RPMI7951 (cell line): ENCODE measurements at places on chromosomes 1 and 21. TPM values are rescaled to one million over a fixed set of nuclear protein-coding genes. Genes with fewer than 3 reads are reported as not detected.
A peak's percentile ranks its signal among the peaks of the same experiment; 100 is the strongest.

DNA sequence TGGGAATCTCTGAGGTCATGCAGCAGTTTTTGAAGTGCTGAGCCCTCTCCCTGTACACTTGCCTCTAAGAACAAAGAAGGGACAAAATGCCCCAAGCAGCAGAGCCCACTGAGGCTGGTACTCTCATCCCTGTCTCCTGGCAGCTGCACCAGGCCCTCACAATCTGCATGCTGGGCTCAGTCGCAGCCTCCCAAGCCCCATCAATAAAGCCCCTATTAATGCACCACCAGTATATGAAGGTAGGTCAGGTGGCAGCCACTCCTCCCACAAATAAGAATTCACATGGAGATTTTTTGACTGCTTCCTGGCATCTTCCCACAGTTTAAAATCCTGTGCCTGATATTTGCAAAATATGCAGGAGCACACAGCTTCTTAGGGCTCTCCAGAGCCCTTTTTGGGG lies 181.2 kb upstream of the PALMD start:
- no peak for DNase-seq

Gene PARS2
- total RNA-seq: 6.3 and 6.4 TPM in 2 replicates

DNA sequence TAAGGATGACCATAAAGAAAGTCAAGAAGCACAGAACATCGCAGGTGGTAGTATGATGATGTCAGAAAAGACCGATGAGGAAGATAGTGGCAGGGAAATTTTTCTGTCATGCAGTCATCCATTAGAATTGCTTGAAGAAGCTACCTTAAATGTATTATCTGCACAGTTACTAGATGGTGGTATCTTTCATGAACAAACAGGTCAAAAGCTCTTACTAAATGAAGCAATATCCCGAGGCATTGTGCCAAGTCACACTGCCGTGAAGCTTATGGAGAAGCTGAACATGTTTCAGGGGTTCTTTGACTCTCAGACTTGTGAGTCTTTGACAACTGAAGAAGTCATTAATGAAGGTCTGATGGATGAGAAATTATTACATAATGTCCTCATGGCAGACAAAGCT lies 128.8 kb downstream of the MACF1 start:
- DNase-seq: no peak

DNA sequence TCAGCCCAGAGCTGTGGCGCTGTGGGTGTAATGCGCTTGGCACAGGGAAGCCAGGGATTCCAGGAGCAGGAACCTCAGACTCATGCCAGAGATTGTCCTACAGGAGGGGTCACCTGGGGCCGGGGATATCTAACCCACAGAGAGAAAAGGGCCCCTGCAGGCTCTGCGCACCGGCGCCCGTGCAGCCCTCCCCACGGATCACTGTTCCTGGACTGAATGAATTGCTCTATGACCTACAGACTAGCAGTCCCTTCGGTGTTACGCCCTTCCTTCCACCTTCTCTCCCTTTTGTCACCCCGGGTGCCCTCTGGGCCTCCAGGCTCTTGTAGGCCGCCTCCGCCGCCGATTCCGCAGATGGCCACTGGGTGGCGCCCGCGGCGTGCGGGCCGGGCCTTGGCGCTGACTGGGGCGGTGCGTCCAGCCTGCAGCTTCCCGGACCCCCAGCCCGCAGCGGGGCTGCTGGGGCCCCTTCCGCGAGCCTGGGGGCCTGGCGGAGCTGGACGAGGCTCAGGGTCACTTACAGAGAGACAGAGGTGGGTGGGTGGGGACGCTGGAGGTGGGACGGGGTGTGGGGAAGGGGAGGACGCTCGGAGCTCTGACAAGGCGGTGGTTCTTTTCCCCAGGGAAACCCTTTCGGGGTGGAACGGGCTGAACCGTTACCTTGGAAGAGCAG lies 101.3 kb downstream of the IER5 start:
- DNase-seq: peak; percentile 29

Gene SH2D1B
- total RNA-seq: 0.10 and 0.12 TPM in 2 replicates

DNA sequence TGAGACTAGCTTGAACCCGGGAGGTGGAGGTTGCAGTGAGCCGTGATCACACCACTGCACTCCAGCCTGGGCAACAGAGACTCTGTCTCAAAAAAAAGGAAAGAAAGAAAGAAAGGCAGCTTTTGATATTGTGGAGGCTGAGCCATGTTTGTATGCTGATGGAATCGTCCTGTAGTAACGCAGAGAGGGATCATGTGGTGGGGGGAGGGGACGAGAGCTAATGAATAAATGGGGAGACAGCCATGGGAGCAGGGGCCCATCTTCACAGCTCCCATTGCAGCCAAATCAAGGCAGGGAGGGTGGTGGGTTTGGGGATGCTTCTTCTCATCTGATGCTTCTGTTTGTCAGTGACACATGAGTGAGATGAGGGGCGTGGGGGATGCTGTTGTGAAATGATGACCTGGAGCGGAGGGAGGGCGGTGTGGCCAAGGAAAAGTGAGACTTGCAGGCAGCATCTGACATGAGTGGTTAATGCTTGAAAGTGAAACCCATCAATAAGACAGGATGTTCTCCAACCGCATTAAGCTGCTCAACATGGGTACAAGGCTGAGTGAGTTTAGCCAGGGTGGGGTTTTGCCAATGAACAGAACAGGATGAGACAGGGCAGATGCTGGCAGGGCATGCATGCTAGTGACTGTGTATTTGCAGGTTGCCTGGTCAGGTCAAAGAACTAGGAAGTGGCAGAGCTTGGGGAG lies 16.7 kb downstream of the SPATA21 start:
- DNase-seq: peak; percentile 14

GRCh38 chr1:202150602-202151001 lies 6.1 kb upstream of the ARL8A start:
- DNase-seq: no peak

Gene TMEM79
- total RNA-seq: 2.4 TPM in 2 replicates

DNA sequence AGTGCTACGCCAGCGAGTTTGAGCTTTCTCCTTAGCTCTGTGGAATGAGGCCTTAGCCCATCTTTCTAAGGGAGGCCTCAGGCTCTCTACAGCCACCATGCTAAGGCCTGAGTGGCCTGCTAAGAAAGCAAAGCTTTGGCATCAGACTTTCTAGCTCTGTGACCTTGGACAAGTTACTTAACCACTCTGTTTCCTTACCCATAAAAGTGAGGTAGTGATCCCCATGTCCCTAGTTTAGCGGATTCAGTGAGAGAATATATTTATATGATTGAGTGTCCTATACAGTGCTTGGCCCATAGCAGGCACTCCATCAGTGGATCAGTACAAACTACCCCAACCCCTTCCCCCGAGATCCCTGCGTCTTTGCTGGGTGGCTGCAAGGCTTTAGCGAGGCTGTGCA lies 4.0 kb downstream of the POGK start:
- no peak for DNase-seq

Gene KCNA2
- total RNA-seq: 0.20 and 0.48 TPM in 2 replicates

DNA sequence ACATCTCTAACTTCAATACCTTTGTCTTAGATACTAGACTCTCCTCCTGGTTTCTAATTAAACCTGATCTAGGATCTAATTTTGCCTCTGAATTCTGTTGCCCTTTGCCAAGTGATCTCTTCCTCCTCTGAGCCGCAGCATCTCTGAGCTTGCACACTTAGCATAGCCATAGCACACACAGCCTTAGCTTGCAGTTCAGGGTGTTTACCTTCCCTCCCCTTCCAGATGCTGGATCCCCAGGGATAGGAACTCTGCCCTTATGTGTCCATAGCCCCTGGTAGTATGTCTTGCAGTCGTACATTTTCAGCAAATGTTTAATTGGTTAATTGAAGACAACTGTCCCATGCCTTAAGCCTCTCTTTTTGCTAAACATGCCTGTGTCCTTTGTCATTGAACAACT lies 30.3 kb downstream of the SELL start:
- DNase-seq: no peak

DNA sequence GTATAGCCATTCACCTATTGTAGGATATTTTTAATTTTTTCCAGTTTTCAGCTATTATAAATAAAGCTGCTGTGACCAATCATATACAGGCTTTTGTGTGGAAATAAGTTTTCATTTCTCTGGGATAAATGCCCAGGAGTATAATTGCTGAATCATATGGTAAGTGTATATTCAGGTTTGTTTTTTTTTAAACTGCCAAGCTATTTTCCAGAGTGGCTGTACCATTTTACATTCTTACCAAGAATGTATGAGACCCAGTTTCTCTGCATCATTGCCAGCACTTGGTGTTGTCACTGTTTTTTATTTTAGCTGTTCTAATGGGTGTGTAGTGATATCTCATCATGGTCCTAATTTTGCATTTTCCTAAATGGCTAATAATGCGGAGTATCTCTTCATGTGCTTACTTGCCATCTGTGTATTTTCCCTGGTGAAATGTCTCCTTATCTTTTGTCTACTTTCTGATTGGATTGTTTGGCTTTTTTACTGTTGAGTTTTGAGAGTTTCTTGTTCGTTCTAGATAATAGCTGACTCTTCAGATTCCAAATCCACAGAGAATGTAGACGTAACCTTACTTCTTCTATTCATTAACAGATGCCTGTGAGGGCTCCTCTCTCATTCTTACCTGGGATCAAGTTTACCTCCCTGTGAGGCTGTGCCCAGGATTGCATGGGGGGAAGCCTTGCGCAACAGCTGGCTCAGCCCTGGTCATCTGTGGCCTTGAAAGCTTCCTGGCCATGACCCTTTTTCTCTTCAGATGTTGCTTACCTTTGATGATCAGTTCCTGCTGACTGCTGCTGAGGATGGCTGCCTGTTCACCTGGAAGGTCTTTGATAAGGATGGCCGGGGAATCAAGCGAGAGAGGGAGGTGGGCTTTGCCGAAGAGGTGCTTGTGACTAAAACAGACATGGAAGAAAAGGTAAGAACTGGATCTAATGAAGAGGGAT lies 42.6 kb downstream of the CFAP57 start:
- DNase-seq: no peak

Gene RGS4
- 18.3 and 24.1 TPM in 2 replicates for total RNA-seq

- DNase-seq: peak; percentile 70
These were observed 37.2 kb upstream of the IPO9 start for GRCh38 chr1:201791779-201792173.

Gene KCNK2
- 8.0 and 8.7 TPM in 2 replicates for total RNA-seq

DNA sequence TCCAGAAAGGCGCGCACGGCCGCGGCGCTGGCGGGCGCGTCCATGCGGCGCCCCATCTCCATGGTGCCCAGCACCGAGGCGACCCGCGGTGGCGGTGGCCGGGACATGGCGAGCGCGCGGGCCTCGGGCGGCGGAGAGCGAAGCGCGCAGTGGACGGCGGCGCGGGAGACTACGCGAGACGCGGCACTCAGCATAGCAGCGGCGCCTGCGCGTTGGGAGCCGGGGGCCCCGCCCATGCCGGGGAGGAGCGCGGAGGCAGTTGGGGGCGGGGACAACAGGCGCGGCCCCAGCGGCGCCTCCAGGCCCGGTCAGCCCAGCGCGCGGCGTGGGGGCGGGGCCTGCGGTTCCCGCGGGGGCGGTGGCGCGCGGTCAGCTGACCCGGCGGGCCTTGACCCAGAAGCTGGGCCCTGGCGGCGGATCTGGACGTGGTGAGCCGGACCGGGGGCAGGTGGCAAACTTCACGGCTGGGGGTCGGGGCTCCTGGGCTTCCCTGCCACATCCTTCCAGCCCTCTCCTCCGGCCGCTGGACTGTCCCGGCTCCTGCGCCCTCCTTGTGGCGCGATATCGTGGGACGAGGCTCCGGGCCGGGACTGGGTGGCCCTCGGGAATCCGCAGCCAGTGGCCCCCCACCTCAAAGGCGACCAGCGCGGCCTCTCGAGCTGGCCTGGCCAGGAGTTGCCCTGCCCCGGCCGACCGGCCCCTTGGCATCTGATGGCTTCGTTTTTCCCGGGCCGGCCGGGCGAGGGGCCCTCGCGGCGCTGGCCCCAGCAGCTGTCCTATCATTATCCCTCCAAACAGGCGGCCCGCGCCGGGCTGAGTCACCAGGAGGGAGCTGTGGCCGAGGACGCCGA lies at the start of the genes AKR7A2 and SLC66A1:
TSS of gene AKR7A2 (minus strand) at position 214 of the 851 bp plus-strand sequence. CDS start at position 194, 20 bp downstream.
TSS of gene SLC66A1 (plus strand) at position 396 of the 851 bp plus-strand sequence. CDS start 5,352 bp downstream, outside the sequence.
- DNase-seq: peak; percentile 90

GRCh38 chr1:114034567-114035303 lies 55.5 kb downstream of the OLFML3 start:
- DNase-seq: peak; percentile 24

GRCh38 chr1:89130716-89131115 lies 4.8 kb upstream of the GBP2 start:
- DNase-seq: no peak

- peak; percentile 62 for DNase-seq
These were observed 953 bp upstream of the NDUFS2 start for GRCh38 chr1:161200992-161201835.

GRCh38 chr1:9643351-9644256 lies 7.9 kb upstream of the PIK3CD start:
- DNase-seq: no peak

GRCh38 chr21:20108016-20108415 lies 890.2 kb upstream of the NCAM2 start:
- no peak for DNase-seq

GRCh38 chr1:245322673-245323072 lies 167.9 kb downstream of the KIF26B start:
- peak; percentile 26 for DNase-seq

GRCh38 chr1:26356106-26356505 lies 2.2 kb upstream of the CRYBG2 start:
- no peak for DNase-seq

- DNase-seq: peak; percentile 84
These were observed 53.4 kb downstream of the TOMM20 start for GRCh38 chr1:235075048-235075776.

Gene COPA
- 127 and 140 TPM in 2 replicates for total RNA-seq

DNA sequence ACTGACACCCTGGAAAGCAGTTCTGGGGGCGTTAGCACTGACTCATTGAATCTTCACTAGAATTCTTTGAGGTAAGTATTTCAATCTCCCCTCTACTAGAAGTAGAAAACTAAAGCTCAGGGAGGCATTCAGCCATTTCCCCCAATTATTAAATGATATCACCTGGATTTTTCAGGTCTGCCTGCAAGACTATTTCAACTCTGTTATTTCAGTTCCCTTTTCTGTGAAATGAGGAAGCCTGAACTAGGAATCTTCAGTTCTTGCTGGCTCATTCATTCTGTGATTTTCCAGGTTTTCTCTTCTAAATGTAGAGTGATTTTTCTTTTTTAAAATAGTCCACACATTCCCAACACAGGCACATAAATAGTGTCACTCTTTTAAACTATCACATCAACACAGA lies 337.0 kb upstream of the NR5A2 start:
- DNase-seq: no peak

Gene CRYZL1
- total RNA-seq: 11.9 and 12.4 TPM in 2 replicates

GRCh38 chr1:156860113-156860627 lies 495 bp upstream of the NTRK1 start:
- peak; percentile 33 for DNase-seq

GRCh38 chr1:45629035-45629434 lies 5.2 kb upstream of the CCDC17 start:
- DNase-seq: no peak

Gene UBQLN4
- total RNA-seq: 19.6 and 20.3 TPM in 2 replicates

- no peak for DNase-seq
These were observed 13.6 kb upstream of the C1orf185 start for GRCh38 chr1:51088474-51088873.
